ENCODE measurements at places on chromosomes 3 and 15.

GRCh38 chr3:151322511-151322910 is 5.9 kb upstream of the GPR87 start:
- DNase-seq, result no peak

DNA sequence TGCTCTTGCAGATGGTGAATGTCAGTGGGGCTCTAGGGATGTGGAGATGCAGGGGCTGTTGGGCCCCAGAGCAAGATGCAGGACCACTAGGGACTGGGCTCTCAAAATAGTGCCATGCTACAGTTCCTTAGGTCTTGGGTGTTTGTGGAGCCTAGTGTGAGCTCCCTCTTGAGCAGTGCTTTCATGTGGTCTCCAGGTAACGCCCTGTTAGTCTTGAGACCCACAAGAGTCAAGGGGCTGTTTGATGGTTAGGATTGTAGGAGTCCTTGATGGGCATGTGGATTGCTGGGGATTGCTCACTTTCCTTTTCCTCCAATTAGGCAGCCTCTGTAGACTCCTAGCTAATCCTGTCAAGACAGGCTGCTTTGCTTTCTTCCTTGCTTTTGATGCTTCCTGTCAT is 56.0 kb downstream of the CCDC66 start:
- no peak for DNase-seq

DNA sequence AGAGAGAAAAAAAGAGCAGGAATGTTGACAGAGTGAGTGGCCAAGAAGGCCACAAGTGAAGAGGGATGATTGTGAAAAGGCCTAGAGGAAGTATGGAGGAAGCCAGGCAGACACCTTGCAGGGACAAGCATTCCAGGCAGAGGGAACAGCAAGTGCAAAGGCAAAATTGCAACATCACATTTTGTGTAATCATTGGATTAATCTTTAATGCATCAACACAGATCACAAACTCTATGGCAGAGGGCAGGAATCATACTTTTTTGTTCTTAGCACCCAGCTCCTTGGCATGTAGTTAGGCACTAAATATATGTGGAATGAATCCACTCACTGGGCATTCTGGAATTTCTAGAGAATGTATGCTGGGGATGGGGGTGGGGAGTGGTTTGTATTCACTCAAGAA is 312.1 kb upstream of the PROK2 start:
- no peak for DNase-seq

GRCh38 chr15:76285241-76285825 is 25.9 kb downstream of the ETFA start:
- no peak for DNase-seq

DNA sequence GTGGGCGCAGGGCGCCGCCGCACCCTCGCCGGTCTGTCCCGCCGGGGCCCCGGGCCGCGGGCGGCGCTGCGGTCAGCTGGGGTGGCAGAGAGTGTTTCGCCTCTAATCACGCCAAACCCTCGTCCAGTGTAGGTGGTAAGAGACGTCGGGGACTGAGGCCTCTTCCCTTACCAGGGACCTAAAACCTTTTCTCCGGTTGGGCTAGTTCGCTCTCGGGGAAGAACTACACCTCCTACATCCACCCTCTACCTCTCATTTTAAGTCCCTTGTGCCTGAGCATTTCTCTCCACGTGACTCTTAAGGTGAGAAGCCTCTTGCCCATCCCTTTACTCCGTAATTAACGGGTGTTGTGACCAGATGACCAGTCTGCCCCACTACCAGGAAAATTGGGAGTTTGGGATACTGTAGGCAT is 520 bp downstream of the TMEM42 start:
- no peak for DNase-seq

GRCh38 chr15:92636908-92637481 is 18.6 kb downstream of the FAM174B start:
- DNase-seq, result no peak

DNA sequence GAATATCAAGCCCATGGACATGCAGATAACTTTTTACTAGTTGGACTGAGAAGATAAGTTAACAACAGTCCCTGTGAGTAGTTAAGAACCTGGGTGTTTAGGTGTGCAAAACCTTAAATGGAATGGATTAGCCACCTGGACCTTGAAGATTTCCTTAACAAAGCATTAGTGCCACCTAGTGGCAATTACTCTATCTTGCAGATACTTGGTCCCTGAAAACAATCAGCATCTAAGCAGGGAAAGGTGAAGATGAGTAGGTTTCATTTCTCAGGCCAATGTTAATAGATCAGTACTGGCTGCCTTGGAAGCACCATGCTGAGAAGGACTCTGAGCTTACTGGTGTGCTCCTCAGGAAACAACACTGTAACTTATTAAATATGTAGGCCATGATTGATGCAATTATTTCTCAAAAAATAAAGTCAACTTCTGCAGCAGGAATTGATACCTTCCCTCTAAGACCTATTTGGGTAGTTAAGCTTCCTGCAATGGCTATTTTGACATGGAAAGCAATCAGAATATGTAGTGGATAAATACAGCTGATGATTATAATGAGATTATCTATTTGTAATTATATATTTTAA is 329.4 kb downstream of the TBC1D5 start:
- no peak for DNase-seq

DNA sequence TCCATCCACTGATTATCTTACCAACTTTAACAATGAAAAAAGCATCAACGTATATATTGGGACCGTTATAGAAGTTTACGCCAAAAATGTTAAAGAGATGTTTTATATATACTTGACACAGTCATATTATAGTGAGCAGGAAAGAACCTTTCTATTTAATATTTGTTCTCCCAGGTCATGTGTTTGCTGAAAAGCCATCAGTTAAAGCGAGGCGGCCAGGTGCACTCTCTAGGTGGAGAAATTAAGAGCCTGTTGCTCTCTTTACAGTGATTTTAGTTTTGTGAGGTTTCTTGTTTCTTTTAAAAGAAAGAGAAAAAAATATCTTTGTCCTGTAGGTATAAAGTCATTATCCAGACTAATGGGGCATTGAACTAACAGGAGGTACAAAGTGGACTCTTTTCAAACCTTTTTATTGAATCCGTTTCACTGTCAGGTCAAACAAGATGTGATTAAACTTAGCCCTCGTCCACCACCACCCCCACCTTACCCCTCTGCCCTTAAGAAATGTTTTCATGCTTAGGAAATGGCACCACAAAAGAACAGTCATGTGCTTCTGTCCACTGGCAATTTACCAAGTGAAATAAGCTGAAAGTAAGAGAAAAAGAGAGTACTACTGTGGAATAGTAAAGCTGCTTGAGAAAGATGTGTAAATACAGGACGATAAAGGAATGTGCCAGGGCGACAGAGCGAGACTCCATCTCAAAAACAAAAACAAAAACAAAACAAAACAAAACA is 279.9 kb downstream of the PTPRG start:
- no peak for DNase-seq

DNA sequence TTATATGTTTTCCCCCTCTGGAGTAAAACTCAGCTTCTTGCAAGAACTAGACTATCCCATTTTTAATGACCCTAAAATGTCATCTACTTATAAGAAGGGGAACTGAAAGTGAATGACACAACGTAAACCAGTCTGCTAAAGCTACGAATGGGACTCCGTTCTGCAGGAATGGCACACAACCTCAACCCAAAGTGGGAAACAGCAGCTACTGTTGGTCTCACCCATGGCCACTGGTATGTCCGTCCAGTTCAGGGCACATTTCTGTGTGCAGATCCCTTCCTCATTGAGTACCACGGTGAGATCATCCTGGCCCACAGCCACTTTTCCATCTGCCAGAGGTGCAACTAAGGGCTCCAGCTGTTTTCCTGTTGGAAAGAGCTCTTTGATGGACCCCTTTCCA is 23.8 kb downstream of the VPS39 start:
- DNase-seq, result no peak

DNA sequence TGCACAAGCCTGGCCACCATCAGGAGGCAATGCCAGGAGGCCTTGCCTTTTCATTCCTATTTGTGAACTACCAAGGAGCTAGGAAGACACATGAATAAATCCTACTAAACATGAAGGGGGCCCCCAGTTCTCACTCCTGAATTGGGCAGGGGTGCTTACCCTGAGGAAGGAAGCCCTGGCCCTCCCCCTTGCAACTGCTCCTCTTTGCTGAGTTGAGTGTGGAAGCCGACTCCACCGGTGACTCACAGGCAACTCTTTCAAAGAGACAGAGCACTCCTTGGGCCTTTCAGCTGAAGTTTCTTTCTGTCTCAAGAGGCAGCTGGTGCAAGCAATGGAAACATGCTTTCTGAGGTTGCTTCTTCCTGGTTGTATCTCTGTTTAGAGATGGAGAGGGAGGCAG is 1.7 kb downstream of the GABRG3 start:
- DNase-seq, result no peak

- DNase-seq, result no peak
Measured at GRCh38 chr15:100169615-100170290, 172.0 kb downstream of the ADAMTS17 start.

DNA sequence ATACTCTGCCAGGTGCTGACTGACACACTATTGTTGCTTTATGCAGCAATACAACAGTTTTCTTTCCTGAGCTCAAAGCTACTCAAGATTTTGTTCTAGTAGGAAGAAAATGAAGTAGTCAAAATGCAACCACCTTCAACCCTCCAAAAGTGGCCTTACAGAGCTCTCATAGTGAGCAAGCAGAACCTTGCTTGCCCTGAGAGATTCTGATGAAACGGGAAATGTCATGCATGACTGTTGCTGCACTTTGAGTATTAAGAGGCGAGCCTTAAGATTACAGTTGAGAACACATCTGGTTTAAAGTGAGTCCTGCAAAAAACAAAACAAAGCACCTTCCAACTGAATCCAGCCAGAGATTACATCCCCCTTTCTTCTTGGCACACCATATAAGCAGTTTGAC is 29.7 kb downstream of the MINDY4B start:
- no peak for DNase-seq
